Adipocyte (in vitro differentiated cells): ENCODE measurements at places on chromosomes 2 and 18.

GRCh38 chr2:141810148-141810547, 320.7 kb downstream of the LRP1B start:
- no peak for DNase-seq

DNA sequence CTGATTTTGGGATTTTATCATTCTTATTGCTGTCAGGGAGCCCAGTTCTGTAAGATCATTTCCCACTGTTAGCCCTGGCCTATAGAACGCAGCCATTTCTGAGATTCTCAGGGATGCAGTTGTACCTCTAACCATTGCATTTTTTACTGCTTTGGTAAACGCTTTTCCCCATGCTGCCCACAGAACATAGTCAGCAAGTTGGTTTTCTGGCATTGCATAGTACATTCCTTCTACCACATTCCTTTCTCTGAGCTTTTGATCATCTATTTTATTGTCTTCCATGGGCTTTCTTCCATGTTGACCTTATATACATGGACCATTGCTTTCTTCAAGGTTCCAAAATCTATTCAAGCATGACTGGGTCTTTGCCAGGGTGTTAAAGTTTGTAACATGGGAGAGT, 86.8 kb upstream of the ST6GAL2 start:
- peak; percentile 25 for DNase-seq

GRCh38 chr2:38343212-38343611, 33.9 kb downstream of the ATL2 start:
- no peak for DNase-seq

- no peak for DNase-seq
These were observed 77.5 kb upstream of the HK2 start for GRCh38 chr2:74756356-74756890.

DNA sequence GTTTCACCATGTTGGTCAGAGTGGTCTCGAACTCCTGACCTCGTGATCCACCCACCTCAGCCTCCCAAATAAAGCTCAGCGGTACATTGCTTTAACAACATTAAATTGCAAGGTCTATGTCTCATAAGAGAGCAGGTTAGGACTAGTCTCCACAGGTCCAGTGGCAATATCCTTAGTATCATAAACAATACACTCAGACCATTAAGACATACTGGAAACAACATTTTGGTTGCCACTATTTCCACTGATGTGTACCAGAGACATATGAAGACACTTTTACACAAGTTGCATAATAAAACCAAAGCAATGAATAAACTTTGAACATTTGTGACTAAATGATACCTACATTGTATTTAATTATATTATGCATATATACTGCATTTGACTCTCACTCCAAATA, 1130.0 kb downstream of the TSN start:
- no peak for DNase-seq

GRCh38 chr2:80437959-80438358, 133.4 kb upstream of the LRRTM1 start:
- no peak for DNase-seq

DNA sequence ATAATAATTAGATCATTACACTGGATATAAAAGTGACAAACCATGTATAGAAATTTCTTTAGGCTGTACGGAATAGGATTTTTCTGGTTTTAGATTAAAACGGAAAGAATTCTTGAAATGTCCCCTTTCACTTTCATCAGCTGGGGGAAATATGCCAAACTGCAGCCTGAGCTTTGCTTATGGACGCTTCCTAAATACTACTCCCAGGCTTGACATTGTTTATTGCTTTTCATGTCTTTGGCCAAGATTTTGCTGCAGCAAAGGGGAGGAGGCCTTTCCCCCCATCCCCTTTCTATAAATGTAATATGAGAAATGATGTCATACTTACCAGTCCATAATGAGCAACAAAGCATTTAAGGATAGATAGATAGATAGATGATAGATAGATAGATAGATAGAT, 158.4 kb downstream of the MAP2 start:
- no peak for DNase-seq

- no peak for DNase-seq
These were observed 34.8 kb upstream of the MYO3B start for GRCh38 chr2:170143045-170143717.

DNA sequence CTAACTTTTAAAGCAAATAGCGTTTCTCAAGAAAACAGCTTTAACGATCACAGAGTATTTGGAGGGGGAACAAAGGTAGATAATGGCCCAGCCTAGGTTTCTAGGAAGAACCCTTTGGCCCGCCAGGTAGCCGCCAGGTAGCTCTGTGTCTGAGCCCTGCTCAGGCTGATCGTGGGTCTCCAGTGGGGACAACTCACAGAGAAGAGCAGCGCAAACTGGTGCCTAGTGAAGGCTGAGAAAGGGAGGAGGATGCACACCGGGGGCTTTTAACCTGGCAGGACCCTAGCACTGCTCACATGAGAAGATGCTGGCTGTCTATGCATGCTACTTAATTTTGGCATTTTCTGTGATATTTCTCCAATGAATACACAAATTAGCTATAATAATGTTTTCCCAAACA, 5.8 kb downstream of the NGEF start:
- no peak for DNase-seq

GRCh38 chr2:208315081-208315788, 49.2 kb downstream of the PIKFYVE start:
- DNase-seq, result peak; percentile 57

- peak; percentile 75 for DNase-seq
These were observed 32.8 kb downstream of the SRBD1 start for GRCh38 chr2:45578056-45578843.

- DNase-seq, result no peak
These were observed 14.3 kb downstream of the GPR39 start for GRCh38 chr2:132430895-132431294.

GRCh38 chr18:63378919-63379638, 12.1 kb upstream of the KDSR start:
- peak; percentile 10 for DNase-seq

- DNase-seq, result peak; percentile 95
These were observed 310.8 kb downstream of the ERBB4 start for GRCh38 chr2:212227755-212228154.

DNA sequence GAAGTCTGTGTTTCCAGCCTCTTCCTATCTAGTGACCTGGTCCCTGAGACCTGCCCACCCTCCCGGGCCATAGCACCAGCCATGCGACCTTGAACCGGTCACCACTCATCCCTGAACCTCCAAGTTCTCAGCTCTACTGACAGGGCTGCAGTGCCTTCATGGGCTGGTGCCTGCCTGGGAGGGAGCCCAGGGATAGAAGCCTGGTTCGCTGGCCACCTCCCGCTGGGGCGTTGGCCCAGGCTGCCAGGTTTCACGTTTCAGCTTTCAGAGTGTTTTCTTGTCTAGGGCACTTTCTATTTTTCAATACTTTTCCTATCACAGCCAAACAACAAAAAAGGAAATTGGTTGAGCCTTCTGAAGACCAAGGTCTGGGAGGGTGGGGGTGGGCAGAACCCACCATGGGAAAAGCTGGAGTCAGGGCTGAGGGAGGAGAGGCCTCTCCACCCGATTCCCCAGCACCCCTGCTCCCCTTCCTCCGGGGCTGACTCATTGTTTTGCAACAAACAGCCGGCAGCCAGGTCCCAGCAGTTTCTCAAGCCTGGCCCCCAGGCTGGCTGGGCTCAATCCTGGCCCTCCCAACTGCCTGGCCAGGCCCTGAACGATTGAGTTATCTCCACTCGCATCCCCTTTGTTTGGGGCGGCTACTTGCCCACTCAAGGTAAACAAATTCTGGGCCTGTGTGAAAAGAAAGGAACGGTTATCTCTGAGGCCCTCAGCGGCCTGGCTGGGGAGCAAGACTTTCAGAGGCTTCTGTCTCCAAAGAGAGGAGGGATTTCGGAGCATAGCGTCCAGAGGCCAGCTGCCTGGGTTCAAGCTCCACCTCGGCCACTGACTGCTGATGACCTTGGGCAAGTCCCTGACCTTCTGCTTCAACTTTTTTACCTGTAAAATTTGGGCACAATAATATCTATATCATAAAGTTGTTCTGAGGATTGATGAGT, 47.5 kb downstream of the ZFP36L2 start:
- DNase-seq, result peak; percentile 94

DNA sequence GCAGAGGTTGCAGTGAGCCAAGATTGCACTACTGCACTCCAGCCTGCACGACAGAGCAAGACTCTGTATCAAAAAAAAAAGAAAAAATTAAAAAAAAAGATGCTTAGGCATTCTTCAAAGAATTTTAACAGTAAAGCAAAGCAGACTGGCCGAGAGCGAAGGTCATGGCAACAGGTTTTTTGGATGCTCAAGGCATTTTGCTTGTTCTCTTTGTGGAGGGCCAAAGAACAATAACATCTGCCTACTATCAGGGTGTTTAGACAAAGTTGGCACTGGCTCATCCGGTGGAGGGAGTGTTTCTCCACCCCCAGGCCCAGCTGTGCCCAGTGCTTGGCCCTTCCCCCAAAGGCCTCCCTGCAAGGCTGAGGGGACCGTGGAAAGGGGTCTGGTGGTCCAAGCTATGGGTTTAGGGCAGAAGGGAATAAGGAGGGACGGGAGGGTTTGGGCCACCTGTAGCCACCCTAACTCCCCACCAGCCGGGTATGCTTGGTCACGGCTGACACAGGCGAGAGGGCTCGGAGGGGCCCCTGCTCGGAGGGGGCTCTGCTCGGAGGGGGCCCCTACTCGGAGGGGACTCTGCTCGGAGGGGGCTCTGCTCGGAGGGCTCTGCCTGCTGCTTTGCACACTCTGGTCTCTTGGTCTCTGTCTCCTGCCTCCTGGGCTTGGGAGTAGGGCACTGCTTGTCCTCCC, 26.7 kb upstream of the ALLC start:
- DNase-seq, result no peak

- DNase-seq, result no peak
These were observed 898.8 kb upstream of the DDX18 start for GRCh38 chr2:116915673-116916072.

DNA sequence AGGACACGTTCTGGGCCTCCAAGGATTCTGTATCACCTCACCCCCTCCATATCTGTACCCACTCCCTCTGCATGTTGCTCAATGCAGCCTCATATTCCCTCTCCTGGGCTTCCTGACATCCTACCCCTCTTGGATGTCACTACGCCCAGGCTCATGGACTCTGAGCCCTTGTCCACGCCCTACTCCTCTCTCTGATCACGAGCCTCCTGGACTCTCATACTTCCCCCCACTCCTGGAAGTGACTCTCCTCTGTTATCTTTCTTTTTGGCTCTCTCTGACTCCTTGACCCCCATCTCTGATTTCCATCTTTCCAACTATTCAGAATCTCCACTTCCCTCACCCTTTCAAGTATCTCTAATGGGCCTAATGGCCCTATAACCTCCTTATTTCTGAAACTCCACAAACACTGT, 2.1 kb downstream of the TMEM198 start:
- no peak for DNase-seq

- peak; percentile 65 for DNase-seq
These were observed 239.7 kb upstream of the TNP1 start for GRCh38 chr2:217099561-217099960.

DNA sequence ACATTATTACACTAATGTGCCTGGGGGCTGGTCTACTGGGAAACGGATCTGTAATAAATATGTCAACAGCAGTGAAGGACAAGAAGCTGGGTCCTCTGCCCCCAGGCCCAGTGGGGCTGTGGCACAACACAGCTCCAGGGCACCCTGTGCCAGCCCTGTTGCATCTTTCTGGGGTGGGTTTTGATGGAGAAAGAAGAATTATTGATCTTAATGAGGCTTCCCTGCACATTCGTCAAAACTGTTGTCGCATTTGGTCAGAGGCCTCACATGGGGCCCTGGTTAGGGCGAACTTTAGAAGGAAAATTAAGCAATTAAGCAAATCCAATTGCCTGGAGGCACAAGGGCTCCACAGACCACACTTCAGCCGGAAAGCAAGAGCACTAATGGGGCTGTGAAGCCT, 30.0 kb upstream of the TWIST2 start:
- DNase-seq, result no peak

DNA sequence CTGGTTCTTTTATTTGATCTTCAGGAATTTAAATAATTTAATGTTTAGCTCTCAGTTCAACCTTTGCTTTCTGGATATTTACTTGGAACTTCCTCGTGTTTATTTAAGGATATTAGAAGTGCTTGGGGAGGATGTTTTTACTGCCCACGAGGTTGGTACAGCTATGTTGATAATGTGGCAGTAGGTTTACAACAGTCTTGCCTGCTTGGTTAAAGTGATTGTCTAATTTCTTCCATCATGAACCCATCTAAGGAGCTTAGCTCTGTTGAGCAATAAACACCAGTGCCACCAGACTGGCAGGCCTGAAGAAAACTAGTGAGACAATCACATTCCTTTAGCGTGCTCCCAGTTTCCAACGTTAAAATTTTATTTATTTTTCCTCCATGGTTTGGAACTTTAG, 94.5 kb downstream of the ICOS start:
- no peak for DNase-seq

DNA sequence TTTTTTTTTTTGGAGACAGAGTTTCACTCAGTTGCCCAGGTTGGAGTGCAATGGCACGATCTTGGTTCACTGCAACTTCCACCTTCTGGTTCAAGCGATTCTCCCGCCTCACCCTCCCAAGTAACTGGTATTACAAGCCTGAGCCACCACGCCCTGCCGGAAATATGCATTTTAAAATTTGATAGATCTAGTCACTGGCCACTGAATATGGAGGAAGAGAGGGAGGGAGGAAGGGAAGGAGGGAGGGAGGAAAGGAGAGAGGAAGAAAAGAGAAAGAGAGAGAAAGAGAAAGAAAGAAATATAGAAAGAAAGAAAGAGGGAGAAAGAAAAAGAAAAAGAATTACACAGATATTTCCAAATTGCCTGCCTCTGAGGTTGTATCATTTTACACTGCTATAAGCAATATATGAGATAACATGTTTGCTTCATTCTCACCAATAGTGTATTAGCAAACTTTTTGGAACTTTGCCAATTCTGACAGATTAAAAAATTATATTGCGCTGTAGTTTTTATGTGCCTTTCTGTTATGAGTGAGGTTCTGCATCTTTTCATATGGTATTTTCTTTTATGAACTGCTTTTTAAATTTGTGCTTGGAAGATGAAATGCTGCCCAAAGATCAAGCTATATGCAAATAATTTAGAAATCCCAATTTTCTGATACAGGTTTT, 161.2 kb upstream of the MAP3K20 start:
- DNase-seq, result no peak

GRCh38 chr2:112840068-112840445, 3.5 kb upstream of the IL1B start:
- no peak for DNase-seq

- peak; percentile 75 for DNase-seq
These were observed 34.5 kb downstream of the RPL31 start for GRCh38 chr2:101036562-101036961.

GRCh38 chr2:141589314-141589713, 541.5 kb downstream of the LRP1B start:
- no peak for DNase-seq

DNA sequence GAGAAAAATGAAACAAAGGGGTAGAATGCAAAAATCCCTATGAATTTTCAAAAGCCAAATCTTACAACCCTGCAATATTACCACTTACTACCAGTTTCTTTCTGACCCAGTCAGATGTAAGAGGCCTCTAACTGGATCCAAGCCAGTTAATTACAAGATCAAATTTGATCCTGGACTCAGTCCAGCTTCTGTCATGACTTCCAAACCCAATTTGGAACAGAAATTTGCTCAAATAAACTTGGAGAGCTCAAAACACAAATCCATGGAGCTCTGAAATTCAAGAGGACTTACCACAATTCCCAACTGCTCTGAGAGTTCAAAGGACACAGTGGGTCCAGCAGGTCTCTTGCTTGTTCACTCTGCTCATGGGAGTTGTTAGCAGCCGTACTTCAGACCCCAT, 1271.7 kb upstream of the SLC39A10 start:
- DNase-seq, result no peak
